Upper lobe of left lung (tissue), 6 donors: ENCODE measurements at places on chromosomes 5 and 9. TPM values are rescaled to one million over a fixed set of nuclear protein-coding genes. Genes with fewer than 3 reads are reported as not detected.

DNA sequence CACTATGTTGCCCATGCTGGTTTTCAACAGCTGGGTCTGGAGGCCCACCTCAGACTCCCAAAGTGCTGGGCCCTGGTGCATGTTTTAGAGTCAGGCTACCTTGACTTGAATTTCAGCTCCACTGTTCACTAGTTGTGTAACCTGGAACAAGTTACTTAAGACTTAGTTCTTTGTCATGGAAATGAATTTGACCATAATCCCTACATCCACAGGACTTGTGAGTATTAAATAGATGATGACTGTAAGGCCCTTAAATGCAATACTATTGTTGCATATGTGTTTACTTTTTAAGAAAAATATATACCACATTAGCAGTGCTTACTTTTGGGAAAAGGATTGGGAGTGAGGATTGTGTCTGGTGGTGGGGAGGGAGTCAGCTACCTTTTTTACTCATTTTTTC, 16.4 kb downstream of the PAIP2 start:
- DNase-seq, result no peak

GRCh38 chr5:150078802-150079689, 7.3 kb downstream of the CSF1R start:
- DNase-seq, result no peak

- DNase-seq, result no peak
Observed at GRCh38 chr9:77523891-77524290, 124.2 kb downstream of the GNA14 start.

DNA sequence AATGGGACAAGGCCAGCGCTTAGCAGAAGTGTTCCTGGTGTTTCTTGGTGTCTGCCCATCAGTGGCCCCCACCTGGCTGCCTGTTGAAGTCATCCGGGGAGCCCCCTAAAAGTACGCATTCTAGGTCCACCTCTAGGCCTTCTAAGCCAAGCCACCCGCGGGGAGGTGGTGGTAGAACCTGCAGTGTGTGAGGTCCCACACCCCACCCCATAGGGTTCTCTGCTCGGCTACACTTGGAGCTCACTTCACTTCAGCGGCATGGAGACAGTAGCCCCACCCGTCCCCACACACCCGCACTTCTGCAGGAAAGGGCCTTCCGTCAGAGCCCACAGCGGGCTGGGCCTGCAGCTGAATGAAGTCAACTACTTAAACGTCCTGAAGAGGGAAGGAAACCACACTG, 29.6 kb upstream of the FCN2 start:
- no peak for DNase-seq

DNA sequence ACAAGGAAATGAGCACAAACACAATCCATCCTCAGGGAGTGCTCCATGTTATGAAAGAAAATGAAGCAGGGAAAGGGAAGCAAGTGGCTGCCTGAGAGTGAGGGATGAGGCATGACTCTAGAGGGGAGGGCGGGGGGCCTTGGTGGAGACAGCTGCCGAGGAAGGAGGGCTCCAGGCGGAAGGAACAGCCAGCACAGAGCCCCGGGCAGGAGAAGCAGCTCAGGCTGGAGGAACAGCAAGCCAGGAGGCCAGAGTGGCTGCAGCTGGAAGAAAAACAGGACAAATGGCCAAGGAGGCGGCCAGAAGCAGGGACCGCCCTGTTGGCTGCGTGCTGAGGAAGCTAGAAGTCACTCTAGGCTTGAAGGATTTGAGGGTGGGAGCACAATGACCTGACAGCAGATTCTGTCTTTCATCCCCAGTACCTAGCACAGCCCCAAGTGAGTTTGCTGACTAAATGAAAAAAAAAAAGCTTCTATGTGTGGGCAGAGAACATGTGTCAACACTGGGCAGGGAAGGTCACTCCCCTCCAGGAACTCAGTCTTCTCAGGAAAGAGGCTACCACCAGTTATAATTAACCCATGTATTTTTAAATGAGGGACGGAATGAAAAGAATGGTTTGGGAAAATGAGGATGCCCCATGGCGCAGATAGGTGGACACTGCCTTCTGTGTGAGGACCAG, 142.8 kb downstream of the DCP2 start:
- no peak for DNase-seq

- peak; percentile 70 for DNase-seq
Observed at GRCh38 chr5:176392526-176392925, 4.0 kb downstream of the HIGD2A start.

GRCh38 chr5:110053824-110054223, 364.1 kb downstream of the MAN2A1 start:
- DNase-seq, result no peak

- DNase-seq, result no peak
Observed at GRCh38 chr5:76367623-76368371, 35.3 kb upstream of the IQGAP2 start.

GRCh38 chr5:1500411-1501091, 23.2 kb downstream of the LPCAT1 start:
- DNase-seq, result peak; percentile 75

- DNase-seq, result no peak
Observed at GRCh38 chr5:34591723-34592122, 64.4 kb upstream of the RAI14 start.

DNA sequence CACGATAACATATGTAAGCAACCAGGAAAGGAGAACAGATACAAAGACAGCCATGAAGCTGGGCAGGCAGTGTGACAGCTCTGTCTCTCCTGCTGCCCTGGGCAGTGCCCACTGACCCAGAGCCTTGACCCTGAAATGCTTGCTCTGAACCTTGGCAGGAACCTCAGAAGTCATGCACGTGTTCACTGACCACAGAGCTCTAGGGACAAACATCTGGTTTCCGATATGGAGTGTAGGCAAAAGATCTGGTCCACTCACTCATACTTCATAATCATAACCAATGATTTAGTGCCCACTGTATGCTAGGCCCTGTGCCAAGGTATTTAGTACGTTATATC, 102.6 kb downstream of the FSTL4 start:
- DNase-seq, result no peak

DNA sequence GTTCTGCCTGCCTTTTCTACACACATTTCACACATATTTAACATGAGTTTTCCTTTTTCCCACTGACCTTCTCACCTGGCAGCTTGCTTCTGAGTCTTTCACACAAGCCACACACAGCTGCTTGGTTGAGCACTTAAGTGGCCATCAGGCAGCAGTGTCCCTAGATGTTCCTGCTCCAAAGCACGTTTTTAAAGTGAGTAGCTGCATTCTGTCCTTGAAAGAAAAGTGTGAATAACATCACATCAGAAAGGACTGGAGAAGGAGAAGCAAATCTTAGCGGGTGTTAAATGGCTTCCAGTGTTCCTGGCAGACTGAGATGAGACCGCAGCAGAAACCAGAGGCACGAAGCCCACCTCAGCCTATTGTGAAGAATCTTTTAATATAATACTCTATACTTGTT, 209.2 kb upstream of the IRX4 start:
- DNase-seq, result no peak

- peak; percentile 79 for DNase-seq
Observed at GRCh38 chr5:80069918-80070318, 34.8 kb downstream of the THBS4 start.

The ECSCR gene
- 21.3 TPM for total RNA-seq

The FGF1 gene
- not detected for total RNA-seq

The OR1J2 gene
- not detected for total RNA-seq
